ENCODE measurements at places on chromosomes 12 and 14.

- peak; percentile 1 for DNase-seq
Measured at GRCh38 chr12:100229036-100229635, 28.5 kb downstream of the ACTR6 start.

DNA sequence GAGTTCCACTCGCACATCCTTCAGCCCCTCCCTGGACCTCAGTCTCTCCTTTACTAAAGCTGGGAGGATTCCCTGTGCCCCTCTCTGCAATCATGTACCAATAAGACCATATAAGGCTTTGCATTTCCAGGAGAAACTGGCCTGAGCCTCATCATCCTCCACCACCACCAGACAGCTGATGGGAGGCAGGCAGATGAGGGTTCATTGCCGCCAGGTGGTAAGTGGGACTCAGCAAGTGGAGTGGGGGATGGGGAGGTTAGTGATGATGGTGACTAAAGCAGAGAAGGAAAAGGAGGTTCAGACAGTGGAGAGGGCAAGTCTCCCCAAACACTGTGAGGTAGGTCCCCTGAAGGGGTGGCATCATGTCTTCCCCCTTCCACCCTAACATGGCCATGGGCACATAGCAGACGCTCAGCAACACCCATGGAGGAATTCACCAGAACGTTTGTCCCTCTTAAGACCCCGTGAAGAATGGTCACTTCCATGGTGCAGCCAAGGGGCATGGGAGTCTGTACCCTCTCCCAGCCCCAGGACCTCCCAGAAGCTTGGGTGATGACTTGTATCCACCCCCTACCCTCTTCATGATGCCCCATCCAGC is 4.5 kb upstream of the TNFRSF1A start:
- DNase-seq: no peak

- DNase-seq: no peak
Measured at GRCh38 chr14:61153431-61153830, 127.7 kb downstream of the TMEM30B start.

GRCh38 chr12:22543246-22544037 is 900 bp downstream of the C2CD5 start:
- DNase-seq: peak; percentile 61

DNA sequence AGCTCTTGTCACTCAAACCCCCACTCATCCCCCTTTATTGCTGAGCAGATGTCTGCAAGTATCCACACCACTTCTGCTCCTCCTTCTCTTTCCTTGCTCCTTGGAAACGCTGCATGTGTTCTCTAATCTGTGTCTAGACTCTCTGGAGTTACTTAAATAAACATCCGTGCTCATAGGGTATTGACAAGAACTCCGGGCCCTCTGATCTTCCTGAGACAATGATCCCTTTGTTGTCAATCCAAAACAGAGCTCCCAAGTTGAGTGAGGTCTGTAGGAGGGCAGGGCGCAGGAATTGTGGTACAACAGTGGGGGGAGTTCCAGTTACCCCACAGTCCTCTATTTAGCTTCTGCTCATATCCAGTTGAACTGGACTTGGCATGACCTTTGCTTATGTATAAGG is 489.0 kb downstream of the SNAPC1 start:
- DNase-seq: no peak

DNA sequence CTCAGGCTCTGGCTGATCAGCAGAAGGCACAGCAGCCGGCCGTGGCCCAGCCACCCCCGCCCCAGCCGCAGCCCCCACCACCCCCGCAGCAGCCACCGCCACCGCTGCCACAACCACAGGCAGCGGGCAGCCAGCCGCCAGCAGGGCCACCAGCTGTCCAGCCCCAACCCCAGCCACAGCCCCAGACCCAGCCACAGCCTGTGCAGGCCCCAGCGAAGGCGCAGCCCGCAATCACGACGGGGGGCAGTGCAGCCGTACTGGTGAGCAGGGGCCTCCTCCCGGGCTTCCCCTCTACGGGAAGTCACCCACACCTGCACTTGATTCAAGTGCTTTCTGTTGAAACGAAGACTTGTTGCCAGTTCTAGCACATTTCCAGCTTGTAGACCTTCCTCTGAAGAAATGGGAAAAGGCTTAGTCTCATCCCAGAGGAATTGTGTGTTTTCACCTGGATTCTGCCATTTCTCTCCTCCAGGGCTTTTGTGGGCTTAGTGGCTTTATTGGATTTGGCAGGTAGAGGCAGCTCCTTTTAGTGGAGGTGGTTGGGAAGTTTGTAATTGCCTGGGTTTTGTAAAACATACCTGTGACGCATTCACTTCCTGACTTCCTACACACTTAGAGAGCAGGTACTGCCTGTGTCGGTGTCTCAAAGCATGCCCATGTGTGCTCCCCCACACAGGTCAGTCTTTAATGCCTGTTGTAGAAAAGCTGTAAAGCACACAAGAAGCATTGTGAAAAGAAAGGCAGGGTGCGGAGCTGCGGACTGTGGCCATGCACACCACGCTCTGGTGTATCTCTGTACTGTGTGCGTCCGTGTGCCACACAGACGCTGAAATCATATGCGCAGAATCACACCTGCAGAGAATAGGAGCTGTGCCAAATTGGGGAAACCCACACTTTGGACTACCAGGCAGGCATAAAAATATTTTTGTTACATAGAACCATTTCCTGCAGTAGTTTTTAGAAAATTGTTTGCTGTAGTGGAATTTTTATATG is 90.5 kb downstream of the DDX51 start:
- no peak for DNase-seq

DNA sequence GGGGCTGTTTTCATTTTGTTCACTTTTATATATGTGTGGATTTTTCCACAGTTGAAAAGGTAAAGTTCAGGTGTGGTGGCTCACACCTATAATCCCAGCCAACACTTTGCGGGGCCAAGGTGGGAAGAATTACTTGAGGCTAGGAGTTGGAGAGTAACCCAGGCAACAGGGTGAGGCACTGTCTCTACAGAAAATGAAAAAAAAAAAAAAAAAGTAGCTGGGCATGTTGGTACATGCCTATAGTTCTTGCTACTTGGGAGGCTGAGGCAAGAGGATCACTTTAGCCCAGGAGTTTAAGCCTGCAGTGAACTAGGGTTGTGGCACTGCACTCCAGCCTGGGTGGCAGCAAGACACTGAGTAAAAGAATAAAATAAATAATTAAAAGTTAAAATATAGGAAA is 326.5 kb downstream of the NAV3 start:
- DNase-seq: no peak

DNA sequence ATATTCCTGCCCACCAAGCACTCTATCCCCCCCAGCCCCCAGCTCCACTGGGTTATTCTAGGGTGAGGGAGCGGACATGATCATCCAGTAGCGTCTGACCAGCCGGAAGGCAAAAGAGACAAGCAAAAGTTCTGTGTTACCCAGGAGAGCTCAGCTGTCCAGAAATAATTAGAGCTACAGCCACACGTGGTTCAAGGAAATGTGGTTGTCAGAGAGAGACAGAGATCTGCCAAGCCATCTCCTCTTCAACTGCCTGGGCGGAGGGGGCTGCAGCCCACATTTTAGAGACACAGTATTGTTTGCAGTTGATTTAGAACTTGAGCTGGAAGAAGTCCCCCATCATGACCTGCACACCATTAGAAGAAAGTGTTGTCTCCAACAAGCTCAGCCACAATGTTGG is 30.4 kb downstream of the DAO start:
- DNase-seq: no peak

DNA sequence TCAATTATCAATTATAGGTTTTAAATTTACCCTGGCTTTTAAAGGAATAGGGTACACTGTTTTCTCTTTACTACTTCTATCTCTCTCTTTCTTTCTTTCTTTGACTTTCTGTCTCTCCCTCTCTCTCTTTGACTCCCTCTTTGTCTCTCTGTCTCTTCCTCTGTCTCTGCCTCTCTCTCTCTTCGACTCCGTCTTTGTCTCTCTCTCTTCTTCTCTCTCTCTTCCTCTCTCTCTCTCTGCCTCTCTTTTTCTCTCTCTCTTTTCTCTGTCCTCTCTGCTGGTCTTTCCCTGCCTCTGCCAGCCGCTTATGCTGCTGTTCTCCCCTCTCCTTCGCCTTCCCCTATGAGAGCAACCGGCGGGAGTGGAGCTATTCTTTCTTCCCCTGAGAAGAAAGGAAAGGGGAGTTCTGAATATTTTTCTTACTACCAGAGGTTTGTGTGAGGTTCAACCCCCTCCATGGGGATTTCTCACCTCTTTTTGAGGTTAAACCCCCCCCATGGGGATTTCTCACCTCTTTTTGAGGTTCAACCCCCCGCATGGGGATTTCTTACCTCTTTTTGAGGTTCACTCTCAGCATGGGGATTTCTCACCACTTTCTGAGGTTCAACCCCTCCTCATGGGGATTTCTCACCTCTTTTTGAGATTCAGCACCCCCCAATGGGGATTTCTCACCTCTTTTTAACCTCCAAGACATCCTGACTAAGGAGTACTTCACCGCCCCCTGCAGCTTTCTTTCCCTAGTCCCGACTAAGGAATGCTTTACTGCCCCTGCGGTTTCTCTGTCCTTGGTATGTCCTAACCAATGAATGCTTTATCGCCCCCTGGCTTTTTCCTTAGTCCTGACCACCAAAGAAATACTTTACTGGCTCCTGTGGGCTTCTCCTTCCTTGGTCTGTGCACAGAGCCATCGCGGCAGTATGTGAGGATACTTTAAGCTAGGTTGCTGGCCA is 27.4 kb upstream of the DDHD1 start:
- peak; percentile 54 for DNase-seq

- no peak for DNase-seq
Measured at GRCh38 chr12:98064501-98064900, 450.9 kb upstream of the TMPO start.

- DNase-seq: no peak
Measured at GRCh38 chr12:52715416-52715815, 12.1 kb upstream of the KRT77 start.

GRCh38 chr12:70787612-70788011 is 132.9 kb downstream of the PTPRR start:
- no peak for DNase-seq

Measured in activated CD4-positive, alpha-beta T cell treated with anti-CD3 and anti-CD28 coated beads, Interleukin-2, Interleukin-6, amounts not matched to agents 100 ng/mL and 50 ng/mL, durations not matched to agents 16 hours and 8 hours (primary cell).